OCI-LY7 (cell line): ENCODE measurements at places on chromosomes 4 and X.

- DNase-seq: no peak
Observed at GRCh38 chr4:10061650-10062415, 40.5 kb upstream of the SLC2A9 start.

DNA sequence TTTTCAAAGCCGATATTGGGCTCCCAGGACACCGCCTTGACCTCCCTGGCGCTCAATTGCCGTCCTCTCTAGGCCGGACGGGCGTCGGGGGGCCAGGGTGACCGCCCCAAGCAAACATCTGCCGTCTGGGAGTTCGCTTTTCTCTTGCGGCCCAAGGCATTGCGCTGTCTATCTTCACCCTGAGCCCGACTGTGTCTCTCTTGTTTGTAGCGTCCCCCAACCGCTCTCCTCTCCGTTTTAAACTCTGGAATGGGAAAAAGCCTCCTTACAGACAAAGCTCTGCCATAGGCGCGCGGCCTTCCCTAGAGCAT, 551 bp upstream of the ARX start:
- no peak for DNase-seq

- no peak for DNase-seq
Observed at GRCh38 chr4:176761872-176762271, 30.9 kb downstream of the VEGFC start.

- no peak for DNase-seq
Observed at GRCh38 chr4:133188433-133189146, 39.5 kb downstream of the PCDH10 start.

DNA sequence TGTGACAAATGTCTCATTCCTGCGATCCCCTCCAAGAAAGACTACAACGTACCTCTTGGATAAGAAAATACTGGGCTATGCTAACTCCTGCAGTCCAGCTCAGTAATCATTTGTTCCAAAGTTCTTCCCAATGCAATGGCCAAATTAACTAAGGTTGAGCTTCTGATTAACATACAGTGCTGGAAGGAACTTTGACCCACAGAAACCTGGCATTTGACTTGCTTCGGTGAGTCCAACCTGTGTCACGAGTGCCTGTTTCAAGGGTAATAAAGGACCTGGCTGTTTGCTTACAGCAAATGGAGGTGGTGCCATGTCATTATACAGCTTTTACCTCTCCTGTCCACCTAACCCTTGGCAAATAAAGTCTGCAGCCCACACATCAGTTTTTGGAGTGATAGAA, 83.2 kb downstream of the RBM47 start:
- DNase-seq: no peak

GRCh38 chr4:125323654-125324053, 8.9 kb downstream of the FAT4 start:
- no peak for DNase-seq

GRCh38 chr4:184362396-184362795, 112.0 kb downstream of the IRF2 start:
- DNase-seq: no peak

DNA sequence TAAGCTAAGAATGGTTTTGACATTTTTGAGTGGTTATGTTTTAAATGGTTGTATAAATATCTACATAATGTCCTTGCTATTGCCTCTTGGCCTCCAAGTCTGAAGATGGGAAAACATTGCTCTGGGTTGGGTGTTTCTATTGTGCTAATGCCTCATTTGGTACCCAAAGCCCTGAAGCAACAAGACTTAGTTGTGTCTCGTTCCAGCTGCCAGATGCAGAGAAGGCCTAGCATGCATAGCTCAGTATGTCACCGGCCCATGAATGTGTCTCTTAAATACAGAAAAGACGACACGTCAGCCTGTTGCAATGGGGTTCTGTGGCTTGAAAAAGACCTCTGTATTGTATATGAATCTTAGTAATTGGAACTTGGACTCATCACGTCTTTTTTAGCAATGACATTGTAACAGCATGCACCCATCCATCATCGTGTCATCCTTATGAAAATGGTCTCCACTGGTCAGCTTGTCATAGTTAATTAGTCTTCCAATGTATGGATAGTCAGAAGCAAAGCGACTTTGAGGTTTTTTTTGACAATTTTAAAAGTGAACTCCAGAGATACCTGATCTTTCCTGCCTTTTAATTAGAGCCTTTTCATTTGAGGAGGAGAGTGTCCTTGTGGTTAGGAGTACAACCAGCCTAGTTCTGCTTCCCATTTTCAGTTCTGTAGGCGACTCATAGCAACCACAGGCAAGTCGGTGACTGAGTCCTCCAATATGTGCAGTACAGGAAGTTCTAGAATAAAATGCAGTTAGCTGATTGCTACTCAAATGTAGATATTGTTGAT, 126.4 kb upstream of the GATB start:
- DNase-seq: no peak

DNA sequence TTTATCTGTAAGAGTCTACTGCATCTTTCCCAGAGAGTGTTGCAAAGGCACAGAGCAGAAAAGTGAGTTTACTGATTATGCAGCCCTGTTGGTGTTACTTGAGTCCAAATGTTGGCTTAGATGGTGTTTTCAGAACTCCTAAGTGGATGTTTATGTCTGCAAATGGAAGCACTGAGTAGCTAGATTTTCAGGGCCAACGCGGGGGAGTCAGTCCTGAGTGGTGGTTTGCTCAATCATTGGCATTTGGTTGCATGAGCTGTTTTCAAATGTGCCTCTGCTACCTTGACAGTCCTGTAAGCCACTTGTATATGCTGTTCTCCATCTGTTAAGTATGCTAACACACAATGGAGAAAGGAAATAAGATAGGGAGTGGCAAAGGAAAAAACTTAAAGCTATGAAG, 45.4 kb downstream of the MAMLD1 start:
- DNase-seq: no peak

GRCh38 chr4:181200076-181200475, 1043.1 kb upstream of the TENM3 start:
- DNase-seq: no peak

GRCh38 chrX:111483881-111484280, 27.6 kb upstream of the SERTM2 start:
- DNase-seq: no peak

DNA sequence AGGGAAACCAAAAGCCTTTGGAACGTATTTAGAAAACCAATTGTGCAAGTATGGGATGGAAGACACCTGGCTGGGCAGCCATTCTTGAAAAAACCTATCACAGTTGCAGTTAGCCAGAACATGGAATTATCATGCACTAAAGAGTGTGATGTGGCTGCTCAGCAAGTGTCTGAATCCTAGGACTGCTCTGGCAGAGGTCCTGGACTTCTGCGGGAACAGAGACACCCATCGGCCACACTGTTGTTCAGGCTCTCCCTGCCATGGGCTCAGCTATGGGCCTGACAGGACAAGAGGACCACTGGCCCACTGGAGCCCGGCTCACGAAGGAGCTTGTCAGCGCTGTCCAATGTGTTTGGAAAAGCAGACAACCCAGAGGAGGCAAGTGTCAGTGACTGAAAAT, 115.7 kb upstream of the GPC4 start:
- no peak for DNase-seq

- no peak for DNase-seq
Observed at GRCh38 chr4:100100985-100101384, 89.3 kb downstream of the DDIT4L start.

GRCh38 chr4:35175487-35175886, 1068.8 kb downstream of the ARAP2 start:
- DNase-seq: no peak

DNA sequence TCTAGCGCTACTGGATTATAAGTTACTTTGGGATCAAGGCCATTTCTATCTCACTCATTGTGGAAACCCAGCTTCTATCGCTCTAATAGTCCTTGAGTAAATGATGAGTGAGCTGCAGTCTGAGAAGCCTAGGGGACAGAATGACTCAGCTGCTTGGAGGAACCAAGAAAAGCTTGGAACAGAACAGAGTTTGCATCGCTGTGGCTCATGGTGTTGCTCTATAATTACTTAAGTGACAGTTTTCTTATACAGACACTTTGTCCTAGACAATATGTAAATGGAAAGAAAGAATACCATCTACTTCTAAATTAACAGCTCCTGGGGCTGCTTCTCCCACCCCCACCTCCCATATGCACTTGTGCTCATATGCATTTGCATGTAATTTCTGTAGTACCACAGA, 156.9 kb downstream of the SLIT2 start:
- no peak for DNase-seq

GRCh38 chrX:10926891-10927290, 184.2 kb upstream of the HCCS start:
- DNase-seq: no peak

DNA sequence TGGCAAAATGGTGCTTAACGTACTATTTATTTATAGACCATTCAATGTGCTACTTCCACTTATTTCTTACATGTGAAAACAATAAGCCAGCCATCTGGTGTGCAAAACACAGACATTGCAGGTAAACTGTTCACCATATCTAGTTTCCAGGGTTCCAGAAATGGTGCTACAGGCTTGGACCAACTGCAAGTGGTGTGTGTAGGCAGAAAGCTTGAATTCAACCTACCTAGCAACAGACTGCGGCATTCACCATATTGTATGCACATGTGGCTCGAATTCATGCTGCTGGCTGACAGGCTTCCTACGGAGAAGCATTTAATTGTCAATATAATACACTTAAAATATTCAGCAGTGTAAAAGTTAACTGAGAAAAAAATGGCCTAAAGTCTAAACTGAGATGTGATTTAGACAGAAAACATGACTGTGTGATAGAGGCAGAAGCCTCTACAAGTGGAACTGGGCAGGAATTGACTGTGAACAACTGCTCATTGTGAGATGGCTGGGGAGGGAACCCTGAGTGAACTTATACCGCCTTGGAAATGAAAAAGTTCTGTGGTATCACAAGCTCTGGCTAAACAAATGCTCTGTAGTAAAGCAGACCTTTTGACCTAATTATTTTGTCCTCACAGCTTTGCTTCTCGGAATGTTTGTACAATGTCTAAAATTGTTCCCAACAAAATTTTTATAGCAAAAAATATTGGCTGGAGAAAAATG, 434.7 kb downstream of the GRIA2 start:
- DNase-seq: no peak

DNA sequence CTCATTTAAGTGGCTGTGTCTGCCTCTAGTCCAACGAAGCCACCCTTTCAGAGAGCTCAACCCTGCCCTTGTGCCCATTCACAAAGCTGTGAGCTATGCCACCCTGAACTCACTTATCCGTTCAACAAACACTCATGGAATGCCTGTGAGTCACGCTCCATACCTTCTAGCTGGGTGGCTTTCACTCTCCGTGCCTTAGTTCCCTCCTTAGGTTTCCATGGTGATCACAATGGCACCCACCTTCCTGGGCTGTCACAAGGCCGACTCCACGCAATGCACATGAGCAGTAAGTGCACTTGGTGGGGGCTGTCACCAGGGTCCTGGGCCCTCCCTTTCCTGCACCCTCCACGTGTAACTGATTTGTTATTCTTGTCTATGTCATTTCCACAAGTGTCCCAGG, 37.2 kb upstream of the PPP2R2C start:
- DNase-seq: no peak

DNA sequence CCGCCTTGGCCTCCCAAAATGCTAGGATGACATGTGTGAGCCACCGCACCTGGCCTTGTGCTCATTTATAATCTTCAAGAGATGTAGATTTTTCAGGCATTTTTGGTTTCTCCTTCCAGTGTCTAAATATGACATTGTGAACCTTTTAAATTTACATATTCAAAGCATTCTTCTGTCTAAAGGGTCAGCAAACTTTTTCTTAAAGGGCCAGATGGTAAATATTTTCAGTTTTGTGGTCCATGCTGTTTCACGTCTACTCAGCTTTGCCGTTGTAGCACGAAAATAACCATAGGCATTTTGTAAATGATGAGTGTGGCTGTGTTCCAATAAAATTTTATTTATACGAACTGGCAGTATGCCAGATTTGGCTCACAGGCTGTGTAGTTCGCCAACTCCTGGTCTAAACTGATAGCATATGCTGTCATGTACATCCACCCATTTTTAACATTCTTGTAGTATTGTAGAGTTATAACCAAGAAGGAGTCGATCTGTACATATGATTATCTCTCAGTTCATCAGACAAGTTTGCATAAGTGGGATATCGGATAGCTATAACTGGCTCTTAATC, 12.7 kb upstream of the GCNA start:
- DNase-seq: no peak

DNA sequence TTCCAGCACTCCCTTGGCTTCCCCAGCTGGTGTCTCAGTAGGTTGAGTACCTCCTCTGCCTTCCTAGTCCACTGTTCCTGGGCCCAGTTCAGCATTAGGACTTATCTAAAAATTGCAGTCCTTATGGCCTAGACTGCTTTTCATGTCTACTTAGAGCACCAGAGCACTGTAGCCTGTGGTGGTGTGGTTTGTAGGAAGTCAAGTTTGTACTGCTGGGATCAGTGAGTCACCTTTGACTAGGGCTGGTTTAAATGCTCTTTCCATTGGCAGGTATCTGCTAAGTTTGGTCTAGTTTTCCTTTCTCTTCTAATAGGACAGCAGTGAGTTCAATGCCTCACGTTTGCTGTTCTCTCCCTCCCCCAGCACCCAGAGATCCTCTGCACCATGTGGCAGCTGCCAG, 233.6 kb upstream of the WDFY3 start:
- DNase-seq: no peak

GRCh38 chr4:122946142-122946541, 23.7 kb upstream of the NUDT6 start:
- DNase-seq: no peak

GRCh38 chrX:3576886-3577501, 136.5 kb downstream of the PRKX start:
- DNase-seq: no peak

- DNase-seq: no peak
Observed at GRCh38 chr4:100694467-100694866, 176.6 kb upstream of the EMCN start.

GRCh38 chrX:121103381-121103780, 56.0 kb downstream of the GLUD2 start:
- DNase-seq: no peak

- no peak for DNase-seq
Observed at GRCh38 chr4:89468602-89469001, 161.0 kb upstream of the GPRIN3 start.

DNA sequence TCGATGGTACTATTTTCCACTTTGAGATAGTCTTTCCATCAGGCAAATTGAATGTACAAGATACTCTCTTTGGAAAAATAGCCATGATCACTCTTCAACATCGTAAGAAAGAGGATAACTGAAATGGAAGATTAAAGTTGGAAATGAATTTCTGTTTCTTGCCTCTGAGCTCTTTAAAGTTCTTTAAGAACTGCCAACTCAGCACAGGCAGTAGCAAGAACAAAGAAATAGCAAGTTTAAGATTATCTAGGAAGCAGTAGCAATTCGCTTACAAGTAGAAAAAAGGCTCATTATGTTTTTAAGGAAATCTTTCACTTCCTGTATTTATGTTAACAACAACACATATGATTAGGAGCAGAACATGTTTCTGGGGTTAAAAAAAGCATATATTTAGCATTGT, 127.6 kb downstream of the CDS1 start:
- DNase-seq: no peak

DNA sequence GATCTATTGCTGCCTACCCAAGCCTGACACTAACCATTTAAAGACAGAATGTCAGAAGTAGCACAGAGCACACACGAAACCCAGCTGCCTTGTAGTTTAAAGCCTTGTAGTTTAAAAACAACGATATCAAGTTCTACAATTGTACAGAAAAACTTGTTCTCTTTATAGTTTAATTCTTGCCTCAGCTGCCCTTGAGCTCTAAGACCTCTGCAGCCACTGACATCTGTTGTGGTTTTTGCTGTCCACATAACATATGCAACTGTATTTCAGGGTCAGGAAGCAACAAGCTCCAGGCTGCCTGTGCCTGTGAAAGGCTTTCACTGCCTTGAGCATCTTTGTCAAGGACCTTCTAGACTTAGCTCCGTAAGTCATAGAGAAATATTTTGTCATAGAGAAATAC, 227.2 kb downstream of the SPCS3 start:
- DNase-seq: no peak

- no peak for DNase-seq
Observed at GRCh38 chrX:1661922-1662221, 47.0 kb downstream of the ASMT start.

- DNase-seq: no peak
Observed at GRCh38 chrX:78653118-78653822, 5.9 kb downstream of the RTL3 start.
